ENCODE measurements at places on chromosomes 3 and 15.

- DNase-seq, result no peak
Measured at GRCh38 chr3:39879581-39879980, 70.2 kb downstream of the MYRIP start.

DNA sequence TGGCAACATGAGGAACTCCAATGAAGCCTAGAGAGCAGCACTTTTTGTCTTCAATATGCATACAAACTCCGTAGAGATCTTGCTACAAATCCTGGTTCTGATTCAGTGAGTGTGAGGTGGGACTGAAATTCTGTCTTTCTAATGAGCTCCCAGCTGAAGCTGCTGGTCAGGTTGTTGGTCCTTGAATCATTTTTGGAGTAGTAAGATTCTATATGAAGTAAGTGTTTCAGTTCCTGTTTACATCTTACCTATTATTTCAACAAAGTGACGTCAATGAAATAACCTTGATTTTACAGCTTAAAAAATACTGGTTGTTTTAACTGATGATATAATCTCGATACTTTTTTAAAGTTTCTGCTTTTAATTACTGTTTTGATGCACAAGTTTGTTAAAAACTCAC, 33.9 kb downstream of the SHQ1 start:
- DNase-seq, result no peak

DNA sequence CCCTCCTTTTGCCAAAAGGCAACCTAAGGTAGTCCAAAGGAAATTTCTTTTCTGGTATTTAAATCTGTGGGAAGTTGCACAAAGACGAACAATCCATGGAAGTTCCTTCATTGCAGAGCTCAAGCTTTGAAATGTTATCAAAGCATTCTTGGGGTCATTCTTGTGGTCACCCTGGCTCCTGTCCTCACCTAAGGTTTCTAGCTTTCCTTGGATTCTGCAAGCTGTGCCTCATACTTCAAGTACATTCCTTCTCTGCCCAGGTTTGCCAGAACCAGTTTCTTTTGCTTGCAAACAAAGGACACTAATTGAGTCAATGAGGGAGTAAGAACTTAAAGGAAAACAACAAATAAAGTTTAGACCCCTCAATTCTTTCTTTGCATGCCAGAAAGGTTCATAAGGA, 329.8 kb upstream of the PDZRN3 start:
- DNase-seq, result no peak

DNA sequence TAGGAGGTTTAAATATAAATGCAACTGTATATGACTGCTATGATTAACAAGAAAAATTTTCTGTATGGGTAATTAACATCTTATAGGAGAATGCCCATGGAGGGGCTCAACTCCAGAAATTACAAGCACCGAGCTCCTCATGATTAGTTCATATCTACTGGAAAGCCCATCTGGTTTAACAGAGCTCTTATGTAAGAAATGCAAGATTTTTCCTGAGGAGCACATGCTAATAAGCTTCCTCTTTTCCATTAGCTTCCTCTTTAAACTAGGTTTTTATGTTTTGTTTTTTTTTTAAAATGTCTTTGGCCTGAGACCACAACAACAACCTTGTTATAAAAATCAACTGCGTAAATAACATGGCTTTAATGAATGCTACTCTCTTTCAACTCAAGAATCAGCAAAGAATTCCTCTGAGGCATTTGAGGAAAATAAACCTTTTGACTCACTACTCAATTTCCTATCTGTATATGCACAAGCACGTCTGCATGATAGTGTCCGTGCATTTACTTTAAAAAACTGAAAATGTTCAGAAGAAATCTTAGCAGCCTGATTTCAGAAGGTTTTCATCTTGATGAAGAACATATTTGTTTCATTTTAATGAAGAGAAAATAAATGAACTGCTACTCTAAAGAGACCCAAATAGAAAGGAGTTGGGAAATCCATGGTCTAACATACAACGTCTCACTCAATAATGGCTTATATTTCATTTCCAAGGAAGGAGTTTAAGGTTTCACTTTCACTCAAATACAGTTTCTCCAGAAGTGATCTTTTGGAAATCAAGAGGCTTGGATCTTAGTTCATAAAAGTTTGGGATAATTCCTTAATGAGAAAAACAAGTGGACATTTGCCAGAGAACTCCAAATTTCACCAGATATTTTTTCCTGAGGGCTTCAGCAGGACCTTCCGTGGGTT, 180.8 kb downstream of the KCNAB1 start:
- no peak for DNase-seq

GRCh38 chr15:38768970-38769369, 204.4 kb upstream of the RASGRP1 start:
- DNase-seq, result no peak

- no peak for DNase-seq
Measured at GRCh38 chr3:158347966-158348365, 223.0 kb upstream of the MLF1 start.

DNA sequence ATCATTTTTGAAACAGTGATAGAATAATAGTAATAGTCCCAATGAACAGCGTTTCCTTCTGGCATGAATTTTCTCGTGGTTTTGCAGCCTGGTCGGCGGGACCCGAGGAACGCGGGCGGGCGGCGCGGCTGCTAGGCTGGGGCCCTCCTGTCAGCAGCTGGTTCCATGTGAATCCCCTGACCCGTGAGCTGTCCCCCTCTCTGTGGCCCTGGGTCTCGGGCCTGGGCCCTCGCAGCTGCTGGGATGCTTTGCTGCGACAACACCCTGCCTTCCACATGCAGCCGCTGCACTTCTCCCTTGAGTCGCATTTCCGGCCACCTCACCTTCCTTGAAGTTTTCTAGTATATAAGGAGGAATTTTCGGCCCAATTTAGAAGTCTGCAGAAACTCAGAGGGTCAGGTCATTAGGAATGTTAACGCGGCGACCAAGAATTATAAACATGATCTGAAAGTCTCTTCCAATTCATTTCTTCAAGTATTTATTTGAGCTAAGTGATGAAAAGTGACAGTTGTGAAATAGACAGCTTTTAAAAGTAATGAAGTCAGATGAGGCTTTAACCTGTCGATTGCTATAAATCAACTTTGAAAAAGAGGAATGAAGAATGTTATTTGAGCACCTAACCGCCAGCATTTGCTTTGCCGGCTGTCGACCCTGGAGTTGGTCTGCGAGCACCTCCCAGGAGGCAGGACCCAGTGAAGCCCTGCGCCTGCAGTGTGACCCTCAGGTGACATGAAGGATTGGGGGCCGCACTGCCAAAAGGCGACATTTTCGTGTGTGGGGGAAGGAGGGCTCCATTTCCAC, 27.7 kb downstream of the NR2F2 start:
- DNase-seq, result no peak

DNA sequence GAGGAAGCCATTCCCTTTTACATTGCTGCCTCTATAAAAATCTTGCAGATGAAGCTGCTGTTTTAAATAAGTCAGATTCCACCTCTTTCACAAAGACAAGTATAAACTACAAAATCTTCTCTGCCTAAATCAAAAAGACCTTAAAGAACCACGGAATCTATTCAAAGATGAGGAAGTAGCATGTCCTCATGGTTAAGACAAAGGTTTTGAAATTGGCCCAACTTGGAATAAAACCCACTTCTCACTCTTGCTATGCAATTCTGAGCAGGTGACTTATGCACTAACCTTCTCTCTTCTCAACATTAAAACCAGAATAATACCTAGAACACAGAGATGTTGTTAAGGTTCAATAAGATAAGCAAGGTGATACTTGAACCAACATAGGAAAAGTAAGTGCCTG, 97.6 kb downstream of the FOXP1 start:
- no peak for DNase-seq

- DNase-seq, result no peak
Measured at GRCh38 chr3:192794216-192794615, 66.9 kb upstream of the FGF12 start.

- DNase-seq, result no peak
Measured at GRCh38 chr3:52077925-52078324, 21.6 kb upstream of the DUSP7 start.

Data from stimulated activated naive CD8-positive, alpha-beta T cell treated with anti-CD3 and anti-CD28 coated beads, Interleukin-15, Interleukin-2, amounts not matched to agents 100 U/mL and 50 U/mL, for 24 hours (primary cell).